ENCODE measurements at places on chromosomes 12 and 14.

DNA sequence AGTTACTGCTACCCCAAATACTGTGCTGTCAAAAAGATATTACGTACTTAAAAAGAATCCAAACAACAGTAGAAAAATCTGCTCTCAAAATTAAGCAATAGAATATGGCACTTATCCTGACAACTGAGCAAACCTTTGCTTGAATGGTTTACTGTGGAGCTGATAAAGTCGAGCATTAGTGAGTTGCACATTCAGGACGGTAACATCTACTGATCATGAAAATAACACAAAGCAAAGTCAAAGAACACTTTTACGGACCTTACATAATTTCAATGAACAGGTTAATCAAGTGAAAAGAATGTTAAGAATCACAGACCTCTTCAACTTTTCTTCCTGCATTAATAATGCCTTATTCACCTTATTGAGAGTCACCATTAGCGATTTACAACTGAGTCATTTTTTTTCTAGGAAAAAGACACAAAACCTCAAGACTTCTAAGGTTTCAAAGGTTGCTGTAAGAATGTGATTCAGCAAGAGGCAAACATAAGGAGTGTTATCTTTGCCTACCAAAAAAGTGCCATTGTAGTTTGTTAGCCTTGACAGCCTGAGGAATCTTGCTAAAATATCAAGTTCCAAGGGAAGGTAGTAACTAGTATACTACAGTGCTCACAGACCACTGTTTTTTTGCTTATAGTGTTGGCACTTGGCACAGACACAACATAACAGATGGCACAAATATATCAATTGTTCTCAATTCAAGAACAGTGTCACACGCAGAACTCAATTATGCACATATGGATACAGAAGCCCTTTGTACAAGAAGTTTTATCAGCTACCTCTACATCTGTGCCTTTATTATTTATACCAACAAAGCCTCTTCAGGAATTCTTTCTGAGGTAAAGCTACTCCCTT, 334.2 kb upstream of the RPL10L start:
- DNase-seq, result no peak

DNA sequence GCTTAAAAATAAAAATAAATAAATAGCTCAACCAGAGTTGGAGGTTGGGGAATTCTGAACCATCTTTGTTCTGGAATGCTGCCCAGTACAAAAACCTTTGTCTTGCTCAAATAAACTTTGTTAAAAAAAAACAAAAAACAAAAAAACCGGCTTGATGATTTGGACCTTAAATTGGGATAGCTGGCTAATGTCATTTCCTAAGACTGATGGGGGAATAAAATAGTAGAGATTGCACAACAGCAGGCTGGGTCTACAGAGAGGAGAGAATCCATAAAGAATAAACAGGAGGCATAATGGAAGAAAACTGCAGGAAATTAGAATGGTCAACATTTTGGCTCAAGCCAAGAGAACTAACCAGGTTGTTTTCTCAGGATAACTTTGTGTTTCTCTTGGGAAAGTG, 370.9 kb downstream of the AEBP2 start:
- no peak for DNase-seq

DNA sequence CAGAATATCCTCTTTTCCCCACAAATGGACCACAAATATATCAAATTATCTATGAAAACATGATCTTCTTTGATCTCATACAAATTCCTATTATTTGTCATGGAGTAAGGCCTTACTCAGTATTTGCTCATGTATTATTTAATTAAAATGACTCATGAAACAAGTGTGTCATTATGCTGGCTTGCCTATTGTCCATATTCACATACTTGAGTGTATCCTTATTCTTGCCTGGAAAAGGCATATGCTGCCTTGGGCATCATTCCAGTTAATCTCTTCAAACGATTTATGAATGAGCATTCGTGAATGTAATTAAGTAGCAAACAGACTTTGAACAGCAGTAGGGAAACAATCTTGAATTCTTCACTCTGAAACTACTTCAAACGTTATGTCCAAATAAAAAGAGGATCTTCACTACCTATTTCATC, 22.6 kb upstream of the SNRPF start:
- DNase-seq, result no peak

GRCh38 chr14:60773558-60773957, 39.0 kb downstream of the MNAT1 start:
- no peak for DNase-seq

DNA sequence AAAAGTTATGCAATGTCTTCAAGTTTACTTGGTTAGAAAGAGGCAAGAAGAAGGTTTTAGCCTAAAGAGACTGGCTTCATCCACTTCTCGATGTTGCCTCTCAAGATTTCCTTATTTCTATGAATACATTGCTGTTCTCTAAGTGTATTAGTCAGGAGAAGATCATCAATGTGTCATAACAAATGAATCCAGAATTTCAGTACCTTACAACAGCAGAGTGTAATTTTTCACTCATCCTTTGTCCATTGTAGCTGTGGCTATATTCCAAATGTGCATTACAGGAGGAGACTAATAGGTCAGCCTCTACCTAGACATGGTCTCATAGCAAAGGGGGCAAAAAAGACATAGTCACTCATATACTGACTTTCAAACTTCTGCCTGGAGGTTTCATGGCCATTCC, 579.1 kb downstream of the PRKD1 start:
- no peak for DNase-seq

DNA sequence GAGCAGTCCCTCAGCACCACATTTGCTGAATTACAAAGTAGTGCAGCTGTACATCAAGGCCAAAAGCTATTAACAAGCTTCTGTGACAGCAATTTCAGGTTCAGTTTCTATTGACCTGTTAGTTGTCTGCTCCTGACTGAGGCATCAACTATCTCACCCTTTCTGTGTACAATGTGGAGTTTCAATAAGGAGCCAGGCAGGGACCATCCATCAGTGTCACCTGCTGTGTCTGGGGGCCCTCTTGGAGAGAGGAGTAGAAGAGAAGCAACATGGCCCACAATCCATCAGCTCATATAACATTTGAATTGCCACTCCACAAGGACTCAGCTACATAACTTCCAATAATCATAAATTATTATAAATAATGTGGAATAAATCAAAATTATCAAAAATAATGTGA, 72.3 kb upstream of the CCDC196 start:
- no peak for DNase-seq

DNA sequence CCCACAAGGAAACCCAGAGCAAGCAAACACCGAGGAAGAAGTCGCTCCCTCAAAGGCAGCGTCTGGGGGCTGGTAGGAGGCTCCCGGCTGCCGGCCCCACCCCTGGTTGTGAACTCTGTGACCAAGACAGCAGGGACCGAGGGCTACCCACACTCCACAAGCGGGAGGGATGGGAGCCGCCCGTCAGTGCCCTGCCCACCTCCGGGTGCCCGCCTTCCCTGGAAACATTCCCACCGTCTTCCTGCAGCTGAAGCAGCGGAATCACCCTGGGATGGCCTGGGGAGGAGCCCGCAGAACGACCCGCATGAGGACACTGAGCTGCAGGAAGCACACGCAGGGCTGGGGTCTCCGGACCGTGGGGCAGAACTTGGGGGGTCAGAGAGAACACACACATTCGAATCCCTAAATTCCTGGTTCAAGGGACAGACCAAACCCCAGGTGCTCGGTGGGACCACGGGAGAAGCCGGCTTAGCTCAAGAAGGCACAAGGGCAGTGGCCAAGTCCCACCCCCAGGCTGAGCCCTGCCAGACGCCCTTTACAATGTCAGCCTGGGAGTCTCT, 33.5 kb upstream of the C14orf180 start:
- DNase-seq, result no peak

DNA sequence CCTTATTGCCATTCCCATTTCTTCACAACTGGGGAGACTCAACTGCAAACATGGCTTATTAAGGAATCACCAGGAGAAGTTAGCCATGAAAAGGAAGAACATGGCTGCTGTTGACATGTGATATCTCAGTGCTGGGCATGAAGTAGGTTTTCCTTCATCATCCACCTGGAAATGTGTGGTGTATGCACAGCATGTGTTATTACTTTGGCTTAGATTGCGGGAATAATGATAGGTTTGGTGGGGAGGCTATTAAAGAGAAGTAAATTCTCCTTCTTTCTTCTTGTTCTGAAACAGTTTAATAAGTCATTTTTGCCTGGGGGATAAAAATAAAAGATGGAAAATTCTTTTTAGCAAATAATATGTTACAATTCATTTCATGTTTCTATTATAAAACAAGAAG, 23.7 kb upstream of the CLEC14A start:
- DNase-seq, result no peak

DNA sequence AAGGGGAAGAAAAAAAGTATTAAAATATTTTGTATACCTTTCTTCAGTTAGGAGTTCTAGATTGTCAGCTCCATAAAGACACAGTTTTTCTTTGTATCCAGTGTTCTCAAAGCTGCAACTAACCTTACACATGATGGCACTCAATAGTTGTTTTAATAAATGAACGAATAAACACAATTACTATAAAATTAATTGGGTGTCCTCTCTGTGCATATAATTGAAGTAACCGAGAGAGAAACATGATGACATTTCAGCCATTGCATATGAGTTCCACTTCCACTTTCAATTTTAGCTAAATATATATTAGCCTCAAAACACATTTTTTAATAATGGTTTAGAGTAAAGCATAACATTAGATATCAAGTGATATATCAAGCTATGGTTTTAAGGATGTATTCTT, 671.2 kb downstream of the LRFN5 start:
- no peak for DNase-seq

DNA sequence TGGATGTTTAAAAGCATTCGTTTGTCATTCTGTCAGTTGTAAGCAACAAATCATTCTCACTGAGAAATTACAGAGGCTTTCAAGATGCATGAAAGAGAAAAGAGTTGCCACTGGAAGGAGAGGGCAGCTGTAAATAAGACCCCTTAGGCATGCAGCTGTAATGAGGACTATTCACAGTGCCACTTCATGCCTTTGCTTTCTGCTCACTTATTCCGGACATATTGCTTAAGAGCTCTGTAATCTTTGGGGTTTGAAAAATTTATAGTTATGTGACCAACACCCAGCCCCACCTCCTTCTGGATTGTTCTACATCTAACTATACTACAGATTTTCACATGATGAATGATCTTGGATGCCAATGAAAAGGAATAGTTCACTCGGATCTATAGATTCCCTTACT, 194.8 kb upstream of the DCN start:
- no peak for DNase-seq

GRCh38 chr12:120925740-120926563, 21.8 kb upstream of the SPPL3 start:
- peak; percentile 92 for DNase-seq

DNA sequence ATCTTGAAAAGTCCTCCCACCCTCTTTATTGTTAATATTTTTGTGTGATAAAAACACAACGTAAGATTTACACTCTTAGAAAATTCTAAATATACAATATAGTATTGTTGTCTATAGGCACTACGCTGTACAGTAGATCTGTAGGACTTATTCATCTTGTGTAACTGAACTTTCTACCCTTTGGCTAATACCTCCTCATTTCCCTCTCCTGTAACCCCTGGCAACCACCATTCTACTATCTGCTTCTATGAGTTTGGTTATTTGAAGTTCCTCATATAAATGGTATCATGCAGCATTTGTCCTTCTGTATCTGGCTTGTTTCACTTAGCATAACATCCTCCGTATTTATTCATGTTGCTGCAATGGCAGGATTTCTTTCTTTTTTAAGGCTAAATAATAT, 5.2 kb upstream of the CLEC9A start:
- no peak for DNase-seq

GRCh38 chr14:72563676-72564075, 330.2 kb downstream of the DPF3 start:
- no peak for DNase-seq

- peak; percentile 40 for DNase-seq
Measured at GRCh38 chr12:49094160-49094974, at the start of gene DHH. Gene DHH (minus strand): TSS chr12:49094801. CDS start chr12:49094512, 289 bp downstream.

Data from ELF-1 (cell line).